ENCODE measurements at places on chromosomes 16 and 17.

DNA sequence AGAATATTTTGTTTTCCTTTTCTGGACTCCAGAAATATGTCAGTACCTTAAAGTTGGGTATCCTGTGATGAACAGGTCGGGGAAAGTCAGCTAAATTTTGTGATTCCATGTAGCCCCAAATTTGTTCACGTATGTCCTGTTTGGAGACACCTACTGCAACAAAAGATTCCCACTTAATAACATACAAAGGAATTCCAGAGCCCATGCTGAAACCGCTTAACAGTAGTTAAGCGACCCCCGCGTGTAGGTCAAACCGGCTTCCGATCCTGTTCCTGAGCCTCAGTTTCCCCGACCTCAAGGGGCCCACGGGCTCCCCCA lies 477 bp downstream of the MTHFSD start:
- DNase-seq, result no peak

DNA sequence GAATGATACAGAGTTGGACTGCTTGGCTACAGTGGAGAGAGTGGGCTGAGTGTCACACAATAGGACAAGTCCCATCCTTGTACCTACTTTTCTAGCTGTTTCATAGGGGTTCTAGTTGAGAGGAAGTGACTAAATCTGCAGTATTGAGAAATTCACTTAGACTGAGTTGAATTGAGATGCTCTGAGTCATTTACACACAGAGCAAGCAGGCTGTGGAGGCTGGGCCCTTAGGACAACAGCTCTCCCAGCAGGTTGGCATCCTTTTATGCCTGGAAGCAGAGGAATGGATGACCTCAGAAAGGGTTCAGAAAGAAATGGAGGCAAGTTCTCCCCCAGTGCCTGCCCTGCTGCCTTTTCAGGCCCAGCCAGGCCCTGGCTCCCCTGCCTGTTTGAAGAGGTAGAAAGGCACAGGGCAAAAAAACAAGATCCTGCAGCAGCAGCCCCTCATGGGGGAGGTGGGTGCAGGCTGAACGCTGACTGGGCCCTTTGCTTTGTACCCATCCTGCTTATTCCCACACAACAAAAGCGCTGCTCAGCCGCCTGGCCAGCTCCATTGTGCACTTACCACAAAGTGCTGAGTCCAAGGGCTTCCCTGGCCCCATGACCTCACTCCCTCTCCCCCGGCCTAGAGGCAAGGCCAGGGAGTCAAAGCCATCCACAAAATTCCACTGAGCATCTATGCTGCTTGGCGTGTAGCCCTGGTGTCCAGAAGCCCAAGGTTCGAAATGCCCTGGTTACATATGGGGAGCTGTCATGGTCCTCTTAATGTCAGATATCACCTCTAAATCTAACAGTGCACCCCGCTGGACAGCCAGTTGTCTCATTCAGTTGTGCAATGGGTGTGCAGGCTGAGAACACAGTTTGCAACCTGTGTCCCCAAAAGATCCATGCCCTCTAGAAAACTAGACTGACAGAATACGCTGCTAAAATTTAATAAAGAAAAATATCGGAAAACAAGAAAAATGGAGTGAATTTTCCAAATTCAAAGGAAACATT lies 5.4 kb upstream of the CRYBA1 start:
- no peak for DNase-seq

- no peak for DNase-seq
Observed at GRCh38 chr16:31483081-31483480, at the start of gene SLC5A2. SLC5A2 (plus strand) TSS chr16:31483123; CDS start chr16:31483137, 14 bp downstream.

DNA sequence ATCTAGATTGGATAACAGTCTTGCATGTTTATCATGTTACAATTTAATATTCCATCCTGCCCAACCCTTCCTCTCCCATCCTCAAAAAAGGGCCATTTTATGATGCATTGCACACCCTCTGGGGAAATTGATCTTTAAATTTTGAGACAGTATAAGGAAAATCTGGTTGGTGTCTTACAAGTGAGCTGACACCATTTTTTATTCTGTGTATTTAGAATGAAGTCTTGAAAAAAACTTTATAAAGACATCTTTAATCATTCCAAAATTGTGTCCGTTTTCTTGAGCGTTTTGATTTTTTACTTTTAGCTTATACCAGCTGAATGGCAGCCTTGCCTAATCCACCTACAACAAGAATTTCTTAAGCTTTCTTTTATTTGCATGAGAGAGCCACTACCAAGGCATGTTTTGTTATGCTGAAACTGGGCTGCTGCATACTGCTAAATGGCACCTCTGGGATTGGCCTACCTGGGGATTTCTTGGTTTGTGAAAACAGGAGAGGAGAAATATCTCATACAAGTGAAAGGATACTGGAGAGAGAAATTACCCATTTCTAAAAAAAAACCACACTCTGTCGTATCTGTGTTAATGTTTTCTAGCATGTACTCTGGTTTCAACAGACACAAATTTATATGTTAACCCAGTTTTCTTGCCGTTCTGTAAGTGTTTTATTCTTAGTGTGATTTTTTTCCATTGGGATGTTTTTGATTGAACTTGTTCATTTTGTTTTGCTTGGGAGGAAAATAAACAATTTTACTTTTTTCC lies 52.2 kb downstream of the TUBD1 start:
- no peak for DNase-seq

GRCh38 chr16:88356727-88357199 lies 26.0 kb upstream of the ZNF469 start:
- no peak for DNase-seq

Data from T follicular helper cell (primary cell).